ENCODE measurements at places on chromosomes 3 and 15.
A peak's percentile ranks its signal among the peaks of the same experiment; 100 is the strongest.

DNA sequence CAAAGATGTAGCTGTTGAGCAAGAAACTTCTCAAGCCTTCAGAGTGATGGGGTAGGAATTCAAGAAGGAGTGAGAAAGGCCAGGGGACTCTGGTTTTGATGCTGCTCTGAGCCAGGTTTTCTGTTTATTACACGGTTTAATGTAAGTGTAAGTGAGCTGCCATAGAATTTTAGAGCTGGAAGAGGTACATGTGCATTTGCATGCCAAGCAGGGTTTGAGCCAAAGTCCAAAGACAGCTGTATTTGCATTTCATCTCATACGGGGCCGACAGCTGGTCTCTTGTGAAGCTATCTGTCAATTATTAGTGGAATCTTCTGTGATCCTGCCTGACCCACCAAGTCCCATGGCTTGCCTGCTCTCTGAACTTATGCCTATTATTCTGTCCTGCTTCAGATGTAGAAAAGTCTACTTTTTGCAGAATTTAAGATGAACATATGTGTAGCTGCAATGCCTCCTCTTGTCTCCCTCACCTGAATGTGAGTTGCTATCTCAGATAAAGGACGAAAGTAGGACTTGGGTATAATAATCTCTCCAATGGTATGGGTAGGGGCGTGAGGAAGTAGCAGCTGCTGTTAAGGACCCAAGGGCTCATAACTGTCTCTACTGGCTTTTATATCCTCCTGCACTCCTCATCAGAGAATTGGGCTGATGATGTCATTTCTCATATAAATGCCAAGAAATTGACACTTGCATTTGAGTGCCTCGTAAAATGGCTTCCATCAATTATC is 160.0 kb downstream of the SQOR start:
- DNase-seq, result no peak

GRCh38 chr3:117165601-117166051 is 456.0 kb downstream of the TUSC7 start:
- no peak for DNase-seq

GRCh38 chr3:12288182-12289129 is at the start of gene PPARG:
TSS of gene PPARG (plus strand) at chr3:12289070. CDS start at chr3:12379712, 90,642 bp downstream.
- no peak for DNase-seq

- peak; percentile 4 for DNase-seq
Measured at GRCh38 chr3:51799879-51800749, 21.1 kb upstream of the IQCF6 start.

GRCh38 chr3:107953722-107954121 is 137.1 kb downstream of the CD47 start:
- DNase-seq, result no peak

- no peak for DNase-seq
Measured at GRCh38 chr3:10655105-10655504, 149.7 kb upstream of the ATP2B2 start.

GRCh38 chr3:159829539-159830227 is 159.0 kb upstream of the IL12A start:
- DNase-seq, result no peak

DNA sequence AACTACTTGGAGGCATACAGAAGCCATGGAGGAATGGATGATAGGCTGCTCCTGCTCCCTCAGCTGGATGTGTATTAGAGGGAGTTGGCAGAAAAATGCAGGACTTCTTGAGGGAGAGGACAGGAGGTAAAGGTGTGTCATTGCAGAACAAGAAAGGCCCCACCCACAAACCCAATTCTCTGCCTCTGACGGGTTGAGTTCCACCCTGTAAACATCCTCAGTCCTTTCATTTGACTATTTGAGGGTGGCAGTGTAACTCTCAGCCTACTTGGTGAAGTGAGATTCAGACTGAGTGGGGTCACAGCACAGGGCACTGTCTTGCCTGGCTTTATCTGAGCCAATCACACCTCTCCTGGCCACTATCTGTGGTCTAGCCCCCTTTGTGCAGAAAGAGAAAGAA is at the start of gene TPRG1:
Gene TPRG1 (plus strand): TSS at position 265 of the 400 bp plus-strand sequence. CDS start 35,414 bp downstream, outside the sequence.
- no peak for DNase-seq

GRCh38 chr15:77352887-77353286 is 67.0 kb downstream of the PEAK1 start:
- no peak for DNase-seq

GRCh38 chr3:61537366-61537765 is 24.0 kb upstream of the PTPRG start:
- no peak for DNase-seq

GRCh38 chr15:66744610-66745279 is 42.7 kb downstream of the SMAD6 start:
- DNase-seq, result no peak

- no peak for DNase-seq
Measured at GRCh38 chr3:79928687-79929408, 161.1 kb upstream of the ROBO1 start.

DNA sequence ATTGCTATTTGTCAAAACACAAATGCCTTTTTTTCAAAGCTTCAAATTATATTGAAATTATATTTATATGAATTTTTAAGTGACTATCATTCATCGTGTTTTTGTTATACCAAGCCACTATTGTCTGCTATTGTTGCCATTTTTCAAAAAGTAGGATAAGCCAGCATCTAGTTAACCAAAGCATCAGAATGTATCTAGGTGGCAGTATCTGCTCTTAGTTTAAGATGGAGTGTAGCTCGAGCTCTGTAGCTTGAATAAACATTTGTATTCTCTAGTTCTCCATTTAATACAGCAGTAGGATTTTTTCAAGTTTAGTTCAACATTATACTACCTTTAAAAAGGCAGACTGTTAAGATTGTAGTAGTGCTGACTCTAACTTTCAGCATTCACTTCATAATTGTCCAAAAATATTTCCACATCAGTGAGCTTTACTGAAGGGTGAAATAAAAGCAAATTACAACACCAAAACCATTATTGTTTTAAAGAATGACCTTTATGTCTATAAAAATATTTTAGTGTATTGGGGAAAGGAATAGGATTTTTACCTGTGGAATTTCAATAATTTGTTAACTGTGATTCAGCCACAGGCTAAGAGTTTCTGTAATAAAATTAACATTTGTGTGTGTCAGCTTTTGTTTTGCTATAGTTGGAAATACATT is 19.6 kb upstream of the C15orf61 start:
- no peak for DNase-seq

DNA sequence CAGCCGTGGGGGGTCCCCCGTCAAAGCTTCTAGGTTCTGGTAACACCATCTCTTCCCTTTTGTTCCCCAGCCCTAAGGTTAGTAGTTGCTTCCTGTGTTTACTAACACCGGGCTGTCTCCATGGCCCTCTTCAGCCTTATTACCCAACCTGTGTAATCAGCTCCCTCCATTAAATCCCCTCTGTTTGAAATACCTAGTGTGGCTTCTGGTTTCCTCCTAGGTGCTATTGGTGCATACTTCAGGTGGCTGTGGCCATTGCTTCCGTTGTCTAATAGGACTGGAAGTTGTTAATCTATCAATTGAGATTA is 35.3 kb downstream of the MOBP start:
- DNase-seq, result no peak

- DNase-seq, result no peak
Measured at GRCh38 chr15:70190965-70191364, 93.2 kb upstream of the TLE3 start.

DNA sequence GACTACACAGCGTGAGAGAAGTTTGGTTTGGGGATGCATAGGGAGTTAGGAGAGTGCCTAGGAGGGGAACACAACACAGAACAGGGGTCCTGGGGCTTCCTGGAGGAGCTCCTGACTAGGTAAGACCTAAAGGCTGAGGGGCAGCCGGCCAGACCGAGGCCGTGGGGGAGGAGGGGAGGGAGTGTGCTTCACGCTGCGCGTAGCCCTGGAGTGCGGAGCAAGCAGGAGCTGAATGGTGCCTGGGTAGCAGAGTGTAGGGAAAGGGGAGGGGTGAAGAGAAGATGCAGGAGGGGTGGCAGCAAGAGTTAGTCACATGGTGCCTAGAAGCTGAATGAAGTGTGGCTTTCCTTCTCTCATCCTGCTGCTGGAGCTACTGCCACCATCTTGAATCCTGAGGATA is 32.4 kb upstream of the HHATL start:
- no peak for DNase-seq

GRCh38 chr3:96331341-96331740 is 483.1 kb upstream of the EPHA6 start:
- no peak for DNase-seq

- no peak for DNase-seq
Measured at GRCh38 chr3:86782286-86782685, 208.7 kb downstream of the VGLL3 start.

DNA sequence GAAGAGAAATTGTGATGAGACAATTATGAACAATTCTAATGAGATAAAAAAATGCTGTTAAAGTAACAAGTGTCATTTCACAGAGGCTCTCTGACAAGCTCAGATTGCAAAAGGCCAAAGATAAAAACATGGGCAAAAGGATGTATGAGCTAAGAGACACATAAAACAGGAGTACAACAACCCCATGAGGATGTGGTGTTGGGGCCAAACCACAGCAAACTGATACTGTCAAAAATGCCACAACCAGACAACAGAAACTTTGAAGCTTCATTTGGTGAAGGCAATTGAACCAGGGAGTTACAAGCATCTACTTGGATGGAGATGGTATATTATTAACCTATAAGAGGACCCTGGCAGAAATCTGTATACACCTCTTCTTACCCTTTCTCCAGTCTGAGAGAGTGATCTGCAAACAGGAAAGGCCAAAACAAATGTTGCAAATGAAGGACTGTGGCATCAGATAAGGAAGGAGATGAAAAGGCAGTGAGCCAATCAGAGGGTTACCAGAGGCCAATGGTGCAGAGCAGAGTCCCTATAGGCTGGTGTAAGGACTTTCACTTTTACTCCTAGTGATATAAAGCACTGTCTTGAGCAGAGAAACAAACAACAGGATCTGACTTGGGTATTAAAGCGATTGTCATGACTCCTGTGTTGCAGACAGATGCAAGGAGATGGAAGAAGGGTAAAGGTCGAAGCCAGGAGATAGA is 659.0 kb downstream of the NTRK3 start:
- DNase-seq, result no peak

GRCh38 chr3:192174283-192174682 is 553.1 kb downstream of the FGF12 start:
- no peak for DNase-seq

GRCh38 chr3:53226841-53227407 is 28.9 kb downstream of the TKT start:
- DNase-seq, result no peak

DNA sequence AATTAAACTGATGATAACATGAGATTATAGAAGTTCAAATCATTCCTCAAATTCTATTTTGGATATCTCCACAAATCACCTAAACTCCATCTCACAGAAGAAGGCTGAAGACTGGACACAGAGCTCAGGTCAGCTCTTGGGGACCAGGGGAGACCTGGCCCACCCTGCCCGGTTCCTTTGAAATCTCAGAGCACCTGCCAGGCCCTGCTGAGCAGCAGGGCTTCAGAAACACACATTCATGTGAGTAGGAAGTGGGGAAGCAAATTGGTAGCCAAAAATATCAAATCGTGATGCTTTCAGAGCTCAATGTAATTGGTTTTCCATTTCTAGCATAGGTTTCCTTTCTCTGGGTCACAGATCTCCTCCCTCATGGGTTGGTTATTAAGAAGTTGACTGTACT is 76.2 kb downstream of the OCA2 start:
- DNase-seq, result no peak

GRCh38 chr3:156727519-156728205 is 53.3 kb downstream of the TIPARP start:
- DNase-seq, result no peak

GRCh38 chr3:71428841-71429596 is 154.5 kb downstream of the FOXP1 start:
- DNase-seq, result no peak

- no peak for DNase-seq
Measured at GRCh38 chr3:65560133-65560532, 478.6 kb downstream of the MAGI1 start.

DNA sequence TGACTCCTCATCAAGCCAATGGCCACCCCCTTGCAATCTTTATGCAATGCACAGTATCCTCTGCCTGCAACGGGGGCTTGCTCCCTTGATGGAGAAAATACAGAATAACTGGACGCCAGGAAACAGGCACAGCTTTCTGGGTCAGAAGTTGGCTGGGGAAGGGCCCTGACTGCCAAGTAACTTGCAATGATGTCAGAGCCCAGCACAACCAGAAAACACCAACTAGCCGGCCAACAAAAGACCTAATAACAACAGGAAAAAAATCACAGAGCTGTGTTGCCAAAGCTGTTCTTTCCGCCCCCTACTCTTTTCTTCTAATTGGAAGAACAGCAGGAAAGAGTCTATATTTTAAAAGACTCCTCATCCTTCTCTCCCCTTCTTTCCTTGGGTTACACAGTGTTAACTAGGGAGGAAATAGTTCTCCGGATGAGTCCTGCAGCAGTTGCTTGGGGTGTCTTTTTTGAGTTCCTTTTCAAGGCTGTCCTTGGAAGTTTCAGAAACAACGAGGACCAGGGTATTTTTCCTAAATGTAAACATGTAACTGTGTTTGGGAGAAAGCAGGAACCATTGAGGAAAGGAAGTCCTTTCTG is 1.4 kb upstream of the SEMA6D start:
- DNase-seq, result no peak

DNA sequence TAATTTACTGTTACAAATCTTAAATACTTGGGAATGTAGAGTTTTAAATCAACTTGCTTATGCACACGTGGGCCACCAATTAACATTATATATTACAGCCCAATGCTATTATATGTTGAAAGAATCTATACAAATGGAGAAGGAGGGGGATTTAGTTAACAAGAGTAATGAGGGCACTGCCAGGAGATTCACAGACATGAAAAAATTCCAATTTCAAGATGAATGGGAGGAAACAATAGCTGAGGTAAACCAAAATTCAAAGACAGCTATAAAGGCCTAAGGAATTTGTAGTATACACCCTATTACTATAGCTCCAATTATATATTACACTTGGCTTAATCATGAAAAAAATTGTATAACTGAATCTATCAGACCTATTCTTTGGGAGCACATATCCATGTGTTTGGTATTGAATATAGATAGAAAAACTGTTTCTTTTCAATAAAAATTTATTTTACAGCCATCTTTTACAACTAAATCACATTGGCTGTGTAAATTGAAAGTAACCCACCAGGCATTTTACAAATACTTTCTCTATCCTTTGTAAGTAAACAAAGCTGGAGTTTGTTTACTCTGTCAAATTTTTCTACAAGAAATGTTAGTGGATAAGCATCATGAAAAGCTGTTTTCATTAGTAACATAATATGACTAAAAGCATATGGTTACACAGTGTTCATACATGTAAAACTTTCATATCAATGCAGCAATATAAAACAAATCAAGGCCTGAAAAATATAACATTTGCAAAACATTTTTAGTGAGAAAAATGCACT is 1045.8 kb downstream of the ROBO1 start:
- no peak for DNase-seq

GRCh38 chr3:23811185-23811527 is 5.4 kb downstream of the UBE2E1 start:
- no peak for DNase-seq

GRCh38 chr3:13042127-13042701 is 31.0 kb downstream of the IQSEC1 start:
- DNase-seq, result no peak

- no peak for DNase-seq
Measured at GRCh38 chr3:151035072-151035471, 50.4 kb upstream of the MED12L start.

- no peak for DNase-seq
Measured at GRCh38 chr3:27384191-27384590, 15.0 kb upstream of the NEK10 start.

- no peak for DNase-seq
Measured at GRCh38 chr15:72339777-72340177, 19.8 kb upstream of the CELF6 start.

GRCh38 chr3:62503516-62503915 is 130.2 kb upstream of the FEZF2 start:
- DNase-seq, result no peak
